Common myeloid progenitor, CD34-positive (primary cell): ENCODE measurements at places on chromosomes 12 and 14.

DNA sequence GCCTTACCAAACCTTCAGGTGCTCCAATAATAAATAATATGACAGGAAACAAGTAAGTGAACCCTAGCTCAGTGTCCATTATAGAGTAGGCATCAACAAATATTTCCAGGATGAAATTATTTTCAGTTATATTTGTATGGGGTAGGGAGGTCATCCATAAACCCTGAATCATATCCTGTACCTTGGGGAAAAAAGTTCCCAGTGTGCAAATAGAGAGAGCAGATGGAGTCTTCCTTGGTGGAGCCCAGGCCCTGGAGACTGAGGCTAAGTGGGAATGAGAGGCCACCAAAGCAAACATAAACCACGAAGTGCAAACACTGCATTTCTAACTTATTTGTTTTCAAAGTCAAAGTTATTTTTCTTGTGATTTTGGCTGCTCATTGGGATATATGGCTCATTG lies 8.5 kb upstream of the ERP27 start:
- no peak for DNase-seq

- DNase-seq, result peak; percentile 32
Measured at GRCh38 chr12:132639956-132640520, 21.5 kb downstream of the P2RX2 start.

- no peak for DNase-seq
Measured at GRCh38 chr14:89327771-89328212, 89.2 kb downstream of the FOXN3 start.

- no peak for DNase-seq
Measured at GRCh38 chr14:63761351-63762117, 33.7 kb upstream of the SGPP1 start.

GRCh38 chr12:2284321-2284813 lies 231.6 kb downstream of the CACNA1C start:
- peak; percentile 48 for DNase-seq

DNA sequence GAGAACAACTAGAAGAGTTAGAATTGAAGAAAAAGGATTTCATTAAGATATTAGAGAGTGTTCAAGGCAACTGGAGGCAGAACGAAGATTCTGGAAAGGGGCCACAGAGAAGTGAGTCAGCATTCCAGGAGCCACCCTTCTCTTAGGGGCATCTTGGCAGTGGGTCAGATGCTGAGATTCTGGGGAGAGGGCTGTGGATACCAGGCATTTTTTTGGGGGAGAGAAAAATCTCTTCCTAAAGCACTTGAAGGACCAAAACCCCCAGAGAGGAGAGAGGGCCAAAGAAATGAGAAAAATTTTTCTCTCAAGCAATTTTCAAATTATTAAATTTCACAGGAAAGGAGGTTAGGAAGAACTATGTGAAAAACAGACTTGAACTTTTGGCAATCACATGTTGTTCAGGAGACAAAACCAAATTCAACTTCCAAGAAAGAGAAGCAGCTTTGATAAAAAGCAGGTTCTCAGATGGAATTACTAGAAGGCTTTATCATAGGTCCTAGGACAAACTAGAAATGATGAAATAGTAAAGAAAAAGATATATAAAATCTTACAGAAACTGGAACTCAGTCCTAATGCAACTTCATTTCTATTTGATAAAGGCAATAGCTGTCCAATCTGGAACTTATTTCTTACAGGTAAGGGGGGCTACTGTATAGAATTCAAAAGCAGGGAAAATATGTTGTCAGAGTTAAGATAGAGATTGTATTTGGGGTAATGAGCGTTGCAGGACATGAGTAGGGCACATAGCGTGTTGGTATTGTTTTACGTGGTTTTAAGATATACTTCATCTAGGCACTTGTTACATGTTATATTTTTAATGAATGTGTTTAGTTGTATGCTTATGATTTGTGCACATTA lies 1.1 kb upstream of the CLEC2D start:
- no peak for DNase-seq

- DNase-seq, result peak; percentile 47
Measured at GRCh38 chr12:76560086-76560491, 518 bp upstream of the OSBPL8 start.

- peak; percentile 87 for DNase-seq
Measured at GRCh38 chr14:56199095-56199981, 81.1 kb downstream of the PELI2 start.
